ENCODE measurements at places on chromosomes 7 and 10.
A peak's percentile ranks its signal among the peaks of the same experiment; 100 is the strongest.

GRCh38 chr10:93859049-93859655, 34.6 kb upstream of the SLC35G1 start:
- DNase-seq: peak; percentile 23

DNA sequence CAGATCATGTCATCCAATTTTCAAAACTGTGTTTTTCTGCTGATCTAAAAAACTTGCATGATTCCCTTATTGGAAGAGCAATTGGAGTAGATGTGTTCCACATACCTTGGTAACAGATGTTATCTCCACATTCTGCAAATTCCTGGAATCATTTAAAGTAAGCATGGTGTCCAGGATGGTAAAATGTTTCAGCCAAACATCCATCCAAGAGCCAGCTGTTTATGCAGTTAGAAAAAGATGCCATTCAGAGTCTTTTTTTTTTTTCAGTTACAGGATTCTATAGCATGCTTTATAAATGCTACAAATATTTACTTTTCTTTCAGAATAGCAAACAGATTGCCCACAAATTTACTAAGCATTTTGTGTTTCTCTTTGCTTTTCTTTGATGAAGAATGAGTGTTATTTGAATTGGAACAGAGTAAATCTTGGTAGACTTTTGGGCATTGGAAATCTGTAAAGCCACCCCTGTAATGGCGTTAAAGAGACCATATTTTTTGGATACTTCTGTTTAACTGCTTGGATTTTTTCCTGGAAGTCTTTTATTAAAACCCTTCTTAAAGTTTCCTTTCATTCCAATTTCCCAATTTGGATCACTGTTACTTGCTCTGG, 149.8 kb downstream of the GNAT3 start:
- DNase-seq: no peak

DNA sequence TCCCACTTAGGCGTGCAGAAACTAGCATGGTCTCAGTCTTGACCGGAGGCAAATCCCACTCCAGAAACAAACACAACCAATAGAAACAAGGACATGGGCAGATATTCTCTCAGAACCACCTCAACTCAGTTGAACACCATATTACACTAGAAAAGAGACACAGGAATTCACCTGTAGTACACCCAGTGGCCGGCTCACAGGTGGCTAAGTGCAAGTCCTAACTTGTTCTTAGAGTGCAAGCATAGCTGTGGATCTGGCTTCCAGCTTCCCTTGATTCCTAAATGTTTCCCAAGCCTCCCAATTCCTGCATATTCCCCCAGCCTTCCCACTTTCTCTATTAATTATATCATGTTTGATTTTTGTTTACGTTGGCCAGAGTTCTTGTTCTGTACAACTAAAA, 164.4 kb downstream of the TPK1 start:
- DNase-seq: no peak

GRCh38 chr7:116665332-116665996, 6.5 kb upstream of the MET start:
- DNase-seq: no peak

DNA sequence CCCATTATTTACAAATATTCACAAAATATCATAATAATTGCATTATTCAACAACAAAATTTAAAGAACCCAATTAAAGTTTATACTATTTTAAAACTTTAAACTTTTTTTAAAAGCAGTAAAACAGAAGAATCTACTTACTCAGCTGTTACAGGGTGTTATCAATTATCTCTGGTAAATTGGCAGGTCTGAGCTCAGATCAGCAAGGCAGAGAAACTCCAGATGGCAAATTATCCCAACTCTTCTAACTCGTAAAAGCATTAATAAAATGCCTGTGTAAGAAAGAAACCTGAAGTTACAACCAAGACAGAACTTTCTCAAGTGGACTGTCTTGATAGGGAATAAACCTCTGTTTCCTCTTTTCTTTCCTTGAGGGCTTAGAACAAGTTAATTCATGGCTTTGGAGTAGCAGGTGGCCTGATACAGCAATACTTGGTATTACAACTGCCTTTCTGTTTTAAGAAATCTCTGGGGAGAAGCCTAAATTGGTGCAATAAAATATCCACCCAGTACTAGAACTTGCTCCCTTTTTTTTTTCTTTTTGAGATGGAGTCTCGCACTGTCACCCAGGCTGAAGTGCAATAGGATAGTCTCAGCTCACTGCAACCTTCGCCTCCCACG, 275.3 kb upstream of the MKLN1 start:
- DNase-seq: no peak
